Activated CD4-positive, alpha-beta memory T cell treated with anti-CD3 and anti-CD28 coated beads for 36 hours (primary cell): ENCODE measurements at places on chromosomes 2 and 18. TPM values are rescaled to one million over a fixed set of nuclear protein-coding genes. Genes with fewer than 3 reads are reported as not detected.

GRCh38 chr2:65382323-65382722 lies 50.1 kb downstream of the SPRED2 start:
- no peak for DNase-seq

The C2orf92 gene
- 4.5 TPM for total RNA-seq

The DHX57 gene
- total RNA-seq = 14.4 TPM

The FBXO48 gene
- 2.3 TPM for total RNA-seq

The GGCX gene
- 24.2 TPM for total RNA-seq
